Astrocyte of the spinal cord (primary cell): ENCODE measurements at places on chromosomes 1 and 21.

GRCh38 chr1:30719406-30720270 is 3.7 kb downstream of the MATN1 start:
- DNase-seq, result no peak

DNA sequence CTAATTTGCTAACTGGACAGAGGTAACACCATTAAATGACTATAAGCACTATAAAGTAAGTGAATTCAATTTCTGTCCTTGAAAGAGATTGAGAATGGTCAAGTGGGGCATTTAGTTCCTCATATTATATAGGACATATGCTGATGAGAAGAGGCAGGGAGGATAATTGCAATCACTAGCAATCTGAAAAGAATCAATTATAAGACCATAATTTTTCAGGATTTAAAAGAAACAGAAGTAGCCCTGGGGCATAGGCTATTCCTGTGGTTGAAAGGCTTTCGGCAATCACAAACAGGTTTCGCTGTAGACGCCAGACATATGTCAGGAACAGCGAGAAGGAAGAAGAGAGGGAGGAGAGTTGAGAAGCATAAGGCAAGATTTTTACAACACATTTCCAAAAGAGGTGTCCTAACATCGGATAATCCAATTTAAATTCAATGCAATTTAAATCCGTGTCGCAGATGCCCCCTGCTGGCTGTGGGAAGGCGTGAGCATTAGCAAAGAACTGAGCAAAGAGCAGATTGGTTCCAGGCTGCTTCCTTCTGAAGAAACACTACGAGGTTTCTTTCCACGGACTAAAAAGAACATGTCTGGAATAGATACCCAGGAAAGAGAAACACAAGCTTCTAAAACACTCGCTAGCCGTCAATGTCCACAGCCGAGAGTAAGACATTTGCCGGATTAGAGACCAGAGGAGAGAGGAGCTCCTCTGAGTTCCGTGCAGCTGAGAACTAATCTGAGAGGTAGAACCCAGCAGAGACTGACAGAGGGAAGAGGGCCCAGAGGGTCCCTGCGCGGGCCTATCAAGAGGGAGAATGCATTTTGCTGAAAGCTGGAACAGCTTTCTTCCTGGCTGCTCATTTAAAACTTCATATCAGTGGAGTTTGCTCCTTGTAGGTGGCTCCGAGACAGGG is 27.9 kb downstream of the RGS5 start:
- DNase-seq, result peak; percentile 82

DNA sequence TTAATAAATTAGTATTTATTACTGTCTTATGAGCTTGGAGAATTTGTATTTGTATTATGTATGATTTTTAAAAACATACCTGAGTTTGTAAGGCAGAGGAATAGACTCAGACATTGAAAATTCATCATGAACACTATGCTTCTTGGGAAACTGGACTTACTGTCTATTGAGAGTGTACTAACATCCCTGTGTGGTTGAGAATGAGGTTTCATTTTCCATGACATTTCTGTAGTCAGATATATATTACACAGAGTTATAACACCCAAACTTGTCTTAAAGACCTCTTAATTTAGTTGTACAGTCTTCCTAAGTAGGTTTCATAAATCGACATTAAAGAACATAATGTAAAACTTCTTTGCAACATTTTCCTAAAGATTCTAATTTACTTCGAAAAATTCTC is 30.0 kb downstream of the PPP2R5A start:
- DNase-seq, result no peak

DNA sequence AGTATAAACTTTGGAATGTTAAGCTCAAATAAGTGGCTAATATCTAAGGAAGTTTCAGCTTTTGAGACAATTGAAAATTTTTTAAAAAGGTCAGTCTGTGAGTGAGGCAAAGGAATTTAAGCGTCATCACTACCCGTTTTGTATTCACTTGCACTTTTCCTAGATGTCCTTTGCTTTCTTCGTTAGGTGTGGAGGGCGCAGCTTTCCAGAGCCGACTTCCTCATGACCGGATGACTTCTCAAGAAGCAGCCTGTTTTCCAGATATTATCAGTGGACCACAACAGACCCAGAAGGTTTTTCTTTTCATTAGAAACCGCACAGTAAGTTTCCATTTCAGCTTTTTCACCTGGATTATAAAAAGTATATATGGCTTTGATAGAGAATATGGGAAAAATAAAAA is 30.9 kb downstream of the KDM1A start:
- no peak for DNase-seq

DNA sequence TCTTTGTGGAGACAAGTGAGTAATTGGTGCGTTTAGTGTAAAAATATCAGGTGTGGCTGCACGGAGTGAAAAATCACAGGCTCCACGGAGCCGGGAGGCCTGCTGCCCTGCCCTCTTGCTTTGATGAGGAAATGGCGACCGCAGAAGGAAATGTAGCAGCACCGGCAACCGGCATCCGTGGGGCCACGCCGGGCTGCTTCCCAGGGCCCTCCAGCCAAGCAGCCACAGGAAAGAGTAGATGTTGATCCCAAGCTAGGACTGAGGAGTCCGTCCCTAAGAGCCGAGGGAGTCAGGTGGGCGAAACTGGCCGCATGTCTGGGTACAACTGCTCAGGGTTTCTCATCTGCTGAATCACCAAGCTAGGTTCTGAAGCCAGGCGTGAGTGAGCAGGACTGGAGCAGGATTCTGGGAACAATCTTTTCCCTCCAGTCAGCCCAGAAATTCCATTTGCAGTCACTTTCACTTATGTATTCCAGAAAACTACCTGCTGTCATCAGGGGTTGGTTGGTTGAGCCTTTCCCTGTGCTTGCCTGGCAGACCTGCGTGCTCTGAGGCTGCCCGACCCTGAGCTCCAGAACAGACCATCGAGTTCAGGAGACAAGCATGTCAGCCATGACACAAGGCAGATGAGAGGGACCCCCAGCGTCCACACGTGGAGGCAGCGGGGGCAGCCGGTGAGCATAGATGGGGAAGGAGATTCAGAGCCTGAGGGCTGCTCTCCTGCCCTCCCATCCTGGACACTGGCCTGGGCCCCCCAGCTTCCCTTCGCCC is 5.8 kb upstream of the ITGB2 start:
- DNase-seq, result no peak

DNA sequence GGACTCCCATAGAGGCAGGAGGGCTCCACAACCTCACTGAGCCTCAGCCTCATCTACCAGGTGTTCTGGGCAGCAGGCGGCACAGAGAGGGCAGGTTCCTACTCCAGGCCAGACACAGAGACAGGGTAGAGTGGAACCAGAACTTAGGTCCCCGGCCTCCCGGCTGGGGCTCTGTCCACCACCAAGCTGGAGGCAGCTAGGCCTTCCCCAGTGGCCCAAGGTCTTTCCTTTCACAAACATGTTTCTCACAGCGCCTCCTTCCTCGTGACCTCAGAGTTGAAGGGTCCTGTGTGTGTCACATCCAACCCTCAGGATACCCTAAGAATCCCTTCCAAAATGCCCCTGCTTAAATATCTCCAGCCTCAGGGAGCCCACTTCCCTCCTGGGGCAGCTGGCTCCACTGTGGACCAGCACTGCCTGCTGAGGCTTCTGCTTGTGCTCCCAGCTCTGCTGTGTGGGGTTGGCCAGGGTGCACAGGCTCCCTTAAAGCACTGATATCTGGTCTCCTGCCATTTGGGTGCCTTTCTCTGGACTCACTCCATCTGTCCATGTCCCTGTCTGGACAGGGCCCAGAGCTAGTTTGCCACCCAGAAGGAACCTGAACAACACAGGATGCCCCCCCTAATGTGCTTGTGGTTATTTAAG is 33.2 kb upstream of the MAGOH start:
- no peak for DNase-seq

DNA sequence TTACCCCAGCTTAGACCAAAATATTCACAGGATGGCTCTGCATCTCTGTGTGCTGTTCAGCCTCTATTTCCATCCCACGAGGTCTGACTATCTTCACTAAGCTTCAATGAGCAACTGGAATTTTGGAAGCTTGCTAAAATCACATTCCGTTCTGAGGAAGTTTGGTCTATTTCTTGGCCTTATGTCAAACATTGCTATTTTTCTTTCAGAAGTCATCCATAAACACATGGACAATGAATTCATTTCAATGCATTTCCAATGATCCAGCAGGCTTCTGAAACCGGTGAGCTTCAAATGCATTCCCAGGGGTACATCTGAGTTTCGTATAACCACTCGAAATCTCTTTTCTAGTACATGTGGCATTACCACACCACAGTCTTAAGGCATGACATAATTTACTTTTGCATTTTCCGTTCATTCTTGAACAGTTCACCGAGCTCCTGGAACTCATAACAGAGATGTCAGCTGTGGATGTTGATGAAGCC is 294.1 kb upstream of the KAZN start:
- DNase-seq, result peak; percentile 68

DNA sequence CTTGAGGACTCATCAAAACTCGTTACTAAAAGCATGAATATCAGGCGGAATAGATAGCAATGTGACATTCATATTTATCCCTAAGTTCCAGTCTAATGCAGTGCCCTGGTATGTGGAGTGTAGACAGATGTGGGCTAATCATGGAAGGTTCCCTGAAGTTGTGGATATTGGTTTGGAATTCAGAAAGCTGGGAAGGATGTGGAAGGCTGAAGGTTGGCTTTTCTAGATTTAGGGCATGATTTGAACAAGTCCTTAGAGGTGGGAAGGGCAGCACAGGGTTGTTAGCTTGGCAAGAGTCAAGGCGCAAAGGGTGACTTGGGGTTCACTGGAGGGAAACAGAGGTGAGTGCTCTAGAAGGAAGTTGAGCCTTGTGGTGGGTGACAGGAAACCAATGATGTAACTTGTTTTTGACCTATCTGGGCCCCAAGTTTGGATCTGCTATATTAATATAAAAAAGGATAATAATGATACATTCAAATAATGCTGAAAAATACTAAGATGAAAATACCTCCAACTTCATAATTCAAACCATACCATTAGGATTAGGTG is 21.9 kb downstream of the LGALS8 start:
- no peak for DNase-seq

- peak; percentile 17 for DNase-seq
Observed at GRCh38 chr1:32828341-32828740, 10.9 kb downstream of the S100PBP start.

- DNase-seq, result no peak
Observed at GRCh38 chr1:41327383-41327999, 33.7 kb upstream of the FOXO6 start.

DNA sequence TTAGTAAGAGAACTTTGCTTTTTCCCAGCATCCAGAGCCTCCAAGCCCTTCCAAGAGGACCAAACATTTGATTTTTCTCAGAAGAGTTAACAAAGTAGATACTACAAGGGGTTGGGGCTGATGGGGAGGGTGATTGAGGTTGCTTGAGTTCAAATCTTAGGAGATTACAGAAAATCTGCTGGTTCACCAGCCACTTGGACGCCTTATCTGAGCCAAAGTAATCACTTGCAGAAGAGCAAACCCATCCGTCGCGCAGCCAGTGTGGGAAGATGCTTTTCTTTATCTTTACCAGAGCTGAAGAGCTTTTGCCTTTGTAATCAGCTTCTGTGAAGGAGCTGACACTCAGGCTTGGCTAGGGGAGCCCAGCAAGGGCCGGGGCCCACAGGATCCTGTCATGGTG is 91.9 kb upstream of the CTTNBP2NL start:
- no peak for DNase-seq

GRCh38 chr1:184395937-184396480 is 9.2 kb downstream of the C1orf21 start:
- DNase-seq, result no peak

DNA sequence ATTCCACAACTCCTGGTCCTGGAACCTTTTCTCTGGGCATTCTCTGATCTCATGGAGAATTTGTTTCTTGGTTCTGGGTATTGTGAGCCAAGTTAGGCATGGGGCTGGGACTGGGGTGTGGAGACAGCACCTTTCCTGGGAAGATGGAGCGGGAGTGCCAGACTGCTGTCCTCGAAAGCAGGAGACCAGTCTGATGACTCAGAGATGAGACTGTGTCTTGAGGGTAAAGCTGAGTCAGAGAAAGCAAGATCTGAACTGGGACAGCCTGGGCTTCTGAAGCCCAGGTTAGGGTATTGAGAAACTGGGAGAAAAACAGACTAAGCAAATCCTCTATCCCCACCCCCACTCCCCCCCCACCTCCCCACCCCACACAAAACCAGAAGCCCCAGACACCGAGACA is 2.2 kb upstream of the KANK4 start:
- DNase-seq, result peak; percentile 69

GRCh38 chr21:17866590-17866989 is 47.4 kb upstream of the C21orf91 start:
- DNase-seq, result no peak

DNA sequence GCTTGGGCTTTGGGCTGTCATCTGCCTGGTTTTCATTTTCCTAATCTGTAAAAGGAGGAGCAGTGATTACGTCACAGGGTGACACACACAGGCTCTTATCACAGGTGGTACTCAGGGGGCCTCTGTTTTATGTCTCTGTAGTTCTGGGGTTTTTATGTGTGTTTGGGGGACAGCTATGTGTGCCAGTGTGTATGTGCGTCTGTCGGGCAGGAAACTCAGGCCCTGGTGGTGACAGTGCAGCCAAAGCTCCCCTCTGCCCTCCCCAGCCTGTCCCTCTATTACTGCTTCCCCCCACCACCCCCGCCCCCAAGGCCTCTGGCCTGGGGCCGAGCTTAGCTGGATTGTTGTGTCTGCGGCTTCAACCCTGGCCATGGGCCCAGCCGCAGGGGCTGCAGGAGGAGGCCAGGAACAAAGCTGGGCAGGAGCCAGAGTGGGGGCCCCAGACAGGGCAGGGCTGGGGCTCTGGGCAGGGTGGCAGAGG is 13.3 kb downstream of the MFAP2 start:
- peak; percentile 93 for DNase-seq

- no peak for DNase-seq
Observed at GRCh38 chr1:182173808-182174512, 112.4 kb upstream of the ZNF648 start.

DNA sequence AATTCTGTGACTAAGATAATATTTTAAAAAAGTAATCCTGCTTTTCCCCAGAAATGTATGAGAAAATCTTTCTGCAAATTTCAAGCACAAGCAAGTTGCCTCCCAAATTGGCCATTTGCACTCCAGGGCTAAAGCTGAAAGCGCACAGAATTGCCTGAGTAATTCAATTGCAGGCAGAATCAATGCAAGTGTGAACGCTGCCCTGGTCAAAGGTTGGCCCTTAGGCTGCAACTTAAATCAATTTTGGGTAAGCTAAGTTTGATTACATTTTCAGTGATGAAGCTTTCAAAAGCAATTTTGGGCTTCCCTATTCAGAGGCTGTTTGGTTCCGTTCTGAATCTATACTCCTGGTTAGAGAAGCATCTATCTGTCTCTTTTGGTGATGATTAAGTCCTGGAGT is 501.8 kb upstream of the ZRANB2 start:
- DNase-seq, result no peak
